ENCODE measurements at places on chromosomes 6 and 20. TPM values are rescaled to one million over a fixed set of nuclear protein-coding genes. Genes with fewer than 3 reads are reported as not detected.

DNA sequence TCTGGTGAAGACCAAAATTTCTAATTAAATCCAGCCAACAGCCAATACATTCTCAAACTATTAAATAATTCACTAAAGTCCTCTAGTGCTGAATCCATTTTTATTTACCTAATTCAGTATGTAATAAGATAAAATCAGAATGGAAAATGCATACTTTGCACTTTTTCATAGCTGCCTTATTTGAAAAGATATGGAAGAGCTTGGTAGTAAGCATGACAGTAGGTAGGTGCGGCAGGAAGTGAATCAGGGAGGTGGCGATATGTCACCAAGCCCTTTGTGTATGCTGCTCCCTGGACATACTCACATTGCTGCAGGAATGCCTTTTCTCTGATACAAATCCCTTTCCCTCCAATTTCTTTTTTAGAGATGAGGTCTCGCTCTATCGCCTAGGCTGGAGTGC, 10.2 kb upstream of the TGM3 start:
- no peaks in the 10 kb centered on the region for H3K36me3 ChIP-seq
- H3K27ac ChIP-seq: no peak overlapping the region
- H3K27me3 ChIP-seq: no peaks in the 10 kb centered on the region
- DNase-seq: no peak
- no peak overlapping the region for H3K4me3 ChIP-seq
- peaks cover 6% of the 10 kb centered on the region for H3K4me1 ChIP-seq

GRCh38 chr6:153237670-153238069, 106.6 kb upstream of the RGS17 start:
- no peaks in the 10 kb centered on the region for H3K27me3 ChIP-seq
- H3K36me3 ChIP-seq: no peaks in the 10 kb centered on the region
- H3K4me1 ChIP-seq: no peaks in the 10 kb centered on the region
- H3K4me3 ChIP-seq: no peak overlapping the region

- H3K4me1 ChIP-seq: peaks cover 3% of the 10 kb centered on the region
- DNase-seq: no peak
- H3K4me3 ChIP-seq: no peak overlapping the region
- H3K36me3 ChIP-seq: peaks cover 3% of the 10 kb centered on the region
- no peaks in the 10 kb centered on the region for H3K27me3 ChIP-seq
These were observed 84.5 kb downstream of the PLEKHG1 start for GRCh38 chr6:150684161-150684560.

DNA sequence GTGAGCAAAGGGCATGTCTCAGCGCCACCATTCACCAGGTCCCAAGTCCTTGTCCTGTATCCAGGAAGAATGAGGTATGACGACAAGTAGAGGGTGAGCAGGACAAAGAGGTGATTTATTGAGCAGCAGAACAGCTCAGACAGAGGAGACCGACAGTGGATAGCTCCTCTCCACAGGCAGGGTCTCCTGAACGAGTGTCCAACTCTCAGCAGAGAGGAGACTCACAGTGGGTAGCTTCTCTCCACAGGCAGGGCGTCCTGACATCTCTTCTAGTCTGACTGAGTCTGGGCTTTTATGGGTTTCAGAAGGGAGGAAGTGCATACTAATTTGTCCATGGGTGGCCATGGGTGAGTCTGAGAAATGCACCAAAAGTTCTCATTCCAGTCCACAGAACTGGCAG, 204.7 kb downstream of the ANKRD60 start:
- H3K27me3 ChIP-seq: no peaks in the 10 kb centered on the region
- H3K4me3 ChIP-seq: no peak overlapping the region
- no peaks in the 10 kb centered on the region for H3K36me3 ChIP-seq
- DNase-seq: no peak

GRCh38 chr6:16305246-16305725, 66.9 kb downstream of the GMPR start:
- H3K4me1 ChIP-seq: peaks cover 11% of the 10 kb centered on the region
- H3K36me3 ChIP-seq: peaks cover 15% of the 10 kb centered on the region
- no peak overlapping the region for H3K27ac ChIP-seq
- H3K27me3 ChIP-seq: peaks cover 10% of the 10 kb centered on the region
- no peak for DNase-seq

GRCh38 chr6:1267057-1267732, 44.7 kb upstream of the FOXQ1 start:
- no peaks in the 10 kb centered on the region for H3K36me3 ChIP-seq
- DNase-seq: no peak
- no peak overlapping the region for H3K4me3 ChIP-seq
- H3K4me1 ChIP-seq: no peaks in the 10 kb centered on the region
- no peaks in the 10 kb centered on the region for H3K27me3 ChIP-seq

- H3K27me3 ChIP-seq: no peaks in the 10 kb centered on the region
- no peaks in the 10 kb centered on the region for H3K4me1 ChIP-seq
- H3K27ac ChIP-seq: no peak overlapping the region
- no peak overlapping the region for H3K4me3 ChIP-seq
- H3K36me3 ChIP-seq: no peaks in the 10 kb centered on the region
These were observed 452.3 kb downstream of the HTR1B start for GRCh38 chr6:77010931-77011542.

DNA sequence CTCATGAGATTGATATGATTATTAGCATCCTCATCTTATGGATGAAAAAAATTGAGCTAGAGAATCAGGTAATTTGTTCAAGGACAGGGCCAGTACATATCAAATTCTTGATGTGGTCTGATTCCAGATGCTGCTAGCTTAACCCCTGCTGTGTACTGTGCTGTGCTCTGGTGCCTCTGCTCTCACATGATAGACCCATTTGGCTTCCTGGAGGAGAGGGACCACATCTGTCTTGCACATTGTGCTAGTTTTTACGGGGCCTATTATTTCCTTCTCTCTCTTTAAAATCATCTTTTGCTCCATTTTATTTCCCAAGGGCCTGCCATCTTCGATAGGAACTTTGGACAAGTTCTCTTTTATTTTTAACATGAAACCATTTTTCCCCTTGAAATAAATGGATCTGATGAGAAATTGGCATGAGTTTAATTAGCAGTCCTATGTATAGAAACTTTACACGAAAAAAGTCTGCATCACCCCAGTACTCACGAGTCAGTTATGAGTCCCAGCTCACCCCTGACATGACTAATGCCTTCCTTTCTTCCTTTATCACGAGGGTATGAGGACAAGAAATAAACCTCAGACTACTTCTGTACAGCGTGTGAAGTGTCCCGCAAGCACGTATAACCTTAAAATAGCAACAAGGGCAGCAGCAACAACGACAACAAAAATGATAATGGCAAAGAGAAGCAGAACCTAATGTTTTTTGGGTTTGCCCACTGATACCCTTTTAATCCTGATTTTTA, 26.5 kb downstream of the CD109 start:
- no peaks in the 10 kb centered on the region for H3K36me3 ChIP-seq
- H3K27ac ChIP-seq: no peak overlapping the region
- no peaks in the 10 kb centered on the region for H3K4me1 ChIP-seq
- DNase-seq: no peak

DNA sequence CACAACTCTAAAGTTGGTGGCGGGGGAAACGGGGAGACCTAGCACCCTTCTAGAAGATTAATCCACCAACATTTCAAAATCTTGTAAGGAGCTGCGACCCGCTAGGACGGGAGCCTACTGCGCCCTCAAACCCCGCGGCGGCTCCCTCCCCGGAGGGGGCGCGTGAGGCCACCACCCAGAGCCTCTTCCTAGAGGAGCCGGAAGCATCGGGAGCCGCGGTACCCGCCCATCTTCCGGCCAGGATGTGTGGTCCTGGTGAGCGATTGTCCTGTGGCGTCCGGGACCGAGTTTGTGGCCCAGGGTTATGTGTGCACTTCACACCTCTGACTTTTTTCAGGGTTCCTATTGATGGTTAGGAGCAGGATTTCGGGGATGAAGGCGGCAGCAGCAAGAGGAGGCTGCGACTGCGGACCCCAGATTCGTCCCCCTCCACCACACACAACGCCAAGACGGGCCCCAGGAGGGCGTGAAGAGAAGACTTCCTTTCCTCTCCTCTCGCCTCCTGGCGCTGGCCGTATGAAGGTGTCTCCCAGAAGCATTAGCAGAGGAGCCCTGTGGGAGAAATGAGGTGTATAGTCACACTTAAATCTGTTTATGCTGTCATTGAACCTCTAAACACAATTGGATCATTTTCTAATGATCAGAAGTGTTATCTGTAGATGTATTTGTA, 10.7 kb downstream of the ZNF165 start:
- DNase-seq: no peak
- no peaks in the 10 kb centered on the region for H3K27me3 ChIP-seq
- H3K27ac ChIP-seq: no peak overlapping the region

The SLC26A8 gene
- total RNA-seq: 4.4 TPM

The ENPP4 gene
- total RNA-seq: 34.8 TPM

The TRIM40 gene
- total RNA-seq: 0.17 TPM

The EEF1A2 gene
- total RNA-seq: 79.9 TPM

All from spinal cord (tissue), 10 donors.